ENCODE measurements at places on chromosomes 3 and 15. TPM values are rescaled to one million over a fixed set of nuclear protein-coding genes. Genes with fewer than 3 reads are reported as not detected.

Gene CMC1
- total RNA-seq = 3.5 TPM

Gene TIMP4
- 0.34 TPM for total RNA-seq

Gene VIPR1
- total RNA-seq = 0.23 TPM

Gene AHSG
- not detected for total RNA-seq

Gene COL8A1
- total RNA-seq = 653 TPM

Gene C3orf38
- total RNA-seq = 22.6 TPM

Gene GOLGA6A
- total RNA-seq = not detected

Gene MCF2L2
- total RNA-seq = 0.84 TPM

Data from dermis blood vessel endothelial cell (primary cell).